ENCODE measurements at places on chromosomes 4 and X.

GRCh38 chrX:136546371-136546781, 14.4 kb downstream of the VGLL1 start:
- DNase-seq: no peak

DNA sequence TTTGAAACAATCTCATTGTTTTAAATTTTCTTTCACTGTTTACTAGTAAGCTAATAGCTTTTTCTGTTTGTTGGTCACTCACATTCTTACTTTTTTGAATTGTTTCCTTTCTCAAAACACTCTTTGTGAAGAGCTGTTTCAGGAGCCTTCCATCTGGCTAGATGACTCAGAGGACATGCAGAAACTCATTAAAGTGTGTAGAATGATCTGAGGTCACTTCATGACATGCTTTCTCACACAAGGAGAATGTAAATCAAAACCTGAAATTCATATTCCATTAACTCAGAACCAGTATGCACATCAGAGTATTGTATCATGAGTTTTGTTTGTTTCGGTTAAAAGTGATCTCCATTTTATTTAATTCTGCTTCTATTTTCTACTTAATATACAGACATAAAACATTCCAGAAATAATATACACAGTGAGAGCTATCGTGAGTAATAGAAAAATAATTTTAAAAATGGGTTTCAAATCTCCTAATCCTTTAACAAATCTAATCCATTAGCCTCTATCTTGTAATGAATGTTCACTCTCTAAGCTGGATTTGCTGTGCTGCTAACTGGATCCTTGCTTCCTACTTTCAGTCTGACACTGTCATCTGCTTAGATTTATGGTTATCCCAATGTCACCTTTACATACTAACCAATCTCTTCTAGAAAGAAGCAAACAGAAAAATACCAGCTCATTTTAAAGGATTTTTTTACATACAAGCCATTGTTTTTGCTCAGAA, 449.6 kb downstream of the FSTL5 start:
- DNase-seq: no peak

DNA sequence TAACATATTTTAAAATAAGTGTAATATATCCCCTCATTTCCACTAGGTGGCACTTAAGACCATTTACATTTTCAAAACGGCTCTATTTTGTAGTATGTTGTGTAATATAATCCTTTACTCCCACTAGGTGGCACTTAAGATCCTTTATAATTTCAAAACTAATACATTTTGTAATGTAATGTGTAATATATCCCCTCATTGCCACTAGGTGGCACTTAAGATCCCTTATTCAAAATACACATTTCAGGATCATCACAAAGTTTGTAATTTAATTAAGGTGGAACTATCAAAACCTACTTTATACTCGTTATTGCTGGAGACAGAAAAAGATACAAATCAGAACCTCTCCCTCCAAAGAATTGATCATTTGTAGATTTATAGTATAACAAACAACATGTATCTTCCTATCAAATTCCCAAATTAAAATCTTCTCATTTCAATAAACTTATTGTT, 132.5 kb downstream of the ARHGAP6 start:
- DNase-seq: no peak

GRCh38 chr4:25229804-25230203, 4.0 kb upstream of the PI4K2B start:
- no peak for DNase-seq

DNA sequence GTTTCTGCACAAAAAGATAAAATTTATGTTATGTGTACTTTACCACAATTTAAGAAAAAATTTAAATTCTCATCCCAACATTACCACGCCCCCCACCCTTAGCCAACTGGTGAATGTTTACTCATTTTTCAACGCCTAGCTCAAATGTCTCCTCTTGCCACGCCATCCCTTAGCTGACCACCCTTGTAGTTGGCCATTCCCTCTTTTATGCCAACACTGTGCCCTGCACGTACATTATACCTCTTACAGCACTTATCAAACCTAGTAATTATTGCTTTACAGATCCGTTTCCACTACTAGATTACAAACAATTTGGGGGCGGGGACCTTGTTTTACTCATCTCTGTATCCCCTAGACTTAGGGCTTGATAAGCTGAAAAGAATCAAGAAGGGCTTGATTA, 644 bp downstream of the ERCC6L start:
- no peak for DNase-seq

- no peak for DNase-seq
Measured at GRCh38 chr4:139890816-139891215, 225.2 kb downstream of the MGST2 start.

GRCh38 chr4:73945674-73946449, 36.0 kb downstream of the PF4 start:
- no peak for DNase-seq

- no peak for DNase-seq
Measured at GRCh38 chrX:106415276-106415895, 196.4 kb upstream of the RADX start.

- no peak for DNase-seq
Measured at GRCh38 chr4:8596891-8597290, 4.3 kb downstream of the CPZ start.

GRCh38 chr4:43089730-43090129, 197.2 kb downstream of the GRXCR1 start:
- no peak for DNase-seq
